ENCODE measurements at places on chromosomes 11 and 22.

- no peak for DNase-seq
These were observed 24.8 kb downstream of the F2 start for GRCh38 chr11:46743693-46744339.

- no peak for DNase-seq
These were observed 47.1 kb downstream of the ADM start for GRCh38 chr11:10351765-10352641.

- no peak for DNase-seq
These were observed 13.2 kb upstream of the C1QTNF4 start for GRCh38 chr11:47607380-47607779.

GRCh38 chr11:70578831-70579230 is 180.5 kb downstream of the CTTN start:
- DNase-seq: no peak

GRCh38 chr11:95487391-95487790 is 256.4 kb upstream of the SESN3 start:
- no peak for DNase-seq

DNA sequence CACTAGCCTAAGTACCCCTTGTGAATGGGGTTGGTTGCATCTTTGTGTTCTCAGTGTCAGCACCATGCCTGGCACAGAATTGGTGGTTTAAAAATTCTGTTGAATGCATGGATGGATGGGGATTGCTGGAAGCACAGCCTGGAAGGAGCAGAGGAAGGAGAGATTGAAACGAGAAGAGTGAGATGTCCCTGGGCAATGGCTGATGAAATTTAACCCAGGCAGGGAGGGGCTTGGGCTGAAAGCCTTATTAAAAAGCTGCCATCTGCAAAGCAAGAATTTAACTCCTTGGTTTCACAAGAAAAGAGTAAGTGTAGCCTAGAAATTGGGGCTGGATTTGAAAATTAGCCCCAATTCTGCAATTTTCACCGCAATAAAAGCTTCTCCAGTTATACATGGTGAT is 126.7 kb downstream of the TEAD1 start:
- DNase-seq: no peak

GRCh38 chr11:119671561-119672015 is 57.4 kb downstream of the NECTIN1 start:
- DNase-seq: no peak

GRCh38 chr22:24054356-24054755 is 43.3 kb downstream of the CABIN1 start:
- no peak for DNase-seq

GRCh38 chr11:2998073-2998850 is 6.1 kb upstream of the NAP1L4 start:
- DNase-seq: no peak

GRCh38 chr22:37095113-37095512 is 14.4 kb downstream of the TMPRSS6 start:
- no peak for DNase-seq

DNA sequence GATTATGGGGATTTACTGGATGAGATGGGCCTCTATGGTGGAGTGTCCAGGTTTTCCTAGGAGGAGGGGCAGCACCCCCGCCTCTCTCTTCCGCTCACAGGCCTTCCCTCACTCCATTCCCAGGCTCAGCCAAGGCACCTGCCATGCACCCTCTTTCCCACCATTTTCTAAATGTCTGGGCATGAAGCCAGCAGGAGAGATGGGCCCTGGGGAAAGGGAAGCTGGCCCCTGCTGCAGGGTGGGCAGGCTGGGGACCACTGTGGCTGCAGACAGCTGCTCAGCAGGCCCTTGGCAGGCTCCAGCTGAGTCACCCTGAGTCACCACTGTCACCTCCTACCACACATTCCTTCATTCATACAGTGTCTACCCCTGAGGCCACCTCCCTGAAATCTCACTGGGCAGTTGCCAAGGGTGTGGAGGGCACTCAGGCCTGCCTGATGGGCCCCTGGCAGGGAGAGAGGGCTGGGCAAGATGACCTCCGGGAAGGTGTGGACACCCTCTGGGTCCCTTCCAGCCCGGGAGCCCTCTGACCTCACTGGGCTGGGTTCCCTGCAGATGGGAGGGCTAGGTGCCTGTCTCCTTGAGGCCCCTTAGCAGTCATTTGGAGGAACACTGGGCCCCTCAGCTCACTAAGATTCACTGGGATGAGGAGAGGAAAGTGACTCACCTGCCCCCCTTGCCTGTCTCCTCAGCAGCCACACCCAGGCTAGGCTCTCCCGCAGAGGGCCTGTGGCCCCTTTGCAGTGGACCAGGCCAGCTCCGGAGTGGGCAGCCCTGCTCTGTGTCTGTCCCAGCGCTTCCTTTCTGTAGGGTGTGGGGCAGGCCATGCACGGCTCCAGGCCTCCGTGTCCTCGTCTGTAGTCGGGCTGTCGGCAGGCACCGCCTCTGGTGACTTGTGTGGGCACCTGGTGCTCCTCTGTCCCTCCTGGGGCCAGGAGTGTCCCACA is 7.8 kb downstream of the MYEOV start:
- peak; percentile 98 for DNase-seq

DNA sequence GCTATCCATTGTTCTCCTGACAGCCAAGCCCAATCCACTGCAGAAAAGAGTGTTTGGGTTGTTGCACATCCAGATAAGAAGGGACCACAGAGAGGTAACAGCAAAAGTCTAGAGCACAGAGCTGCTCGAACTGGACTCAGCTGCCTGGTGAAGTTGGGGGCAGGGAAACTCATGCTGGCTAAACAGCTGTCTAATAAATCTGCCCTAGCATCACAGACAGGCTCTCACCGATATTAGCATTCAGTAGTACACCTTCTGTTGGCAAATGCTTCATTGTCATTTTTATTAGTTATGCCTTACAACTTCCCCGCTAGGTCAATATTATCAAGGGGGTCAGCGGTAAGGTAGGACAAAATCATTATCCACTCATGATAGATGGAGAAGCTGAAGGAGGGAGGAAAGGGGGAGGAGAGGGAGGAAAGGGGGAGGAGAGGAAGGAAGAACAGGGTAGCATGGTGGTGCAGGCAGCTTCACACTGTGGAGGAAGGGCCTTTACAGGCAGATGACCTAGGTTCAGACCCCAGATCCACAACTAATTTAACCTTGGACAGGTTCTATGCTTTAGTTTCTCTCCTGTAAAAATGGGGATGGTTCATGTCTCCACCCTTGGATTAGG is 102.7 kb downstream of the LARGE1 start:
- no peak for DNase-seq

Measured in 8988T (cell line).